ENCODE measurements at places on chromosomes 5 and 9. TPM values are rescaled to one million over a fixed set of nuclear protein-coding genes. Genes with fewer than 3 reads are reported as not detected.

The PIP5K1B gene
- 2.0 TPM for total RNA-seq

DNA sequence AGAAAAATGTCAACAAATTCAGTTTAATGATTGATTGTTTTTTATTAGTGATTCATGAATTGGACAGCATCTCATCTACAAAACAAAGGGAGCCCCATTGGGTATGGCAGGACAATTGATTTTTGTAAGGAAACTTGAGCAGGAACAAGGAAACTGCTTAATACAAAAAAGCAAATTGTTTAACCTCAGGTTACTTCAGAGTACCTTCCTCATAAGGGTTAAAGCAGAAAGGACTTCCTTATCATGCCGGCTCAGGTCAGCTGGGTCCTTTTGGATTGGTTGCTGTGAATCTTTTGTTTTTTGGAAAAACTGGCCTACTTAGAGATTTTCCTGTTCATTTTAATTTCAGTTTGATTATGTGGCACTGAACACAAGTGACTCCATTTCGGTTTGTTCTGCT lies 211.8 kb downstream of the ARRDC3 start:
- no peak for DNase-seq

GRCh38 chr9:85536076-85536475 lies 205.7 kb downstream of the AGTPBP1 start:
- no peak for DNase-seq

GRCh38 chr9:127528422-127529251 lies 77.3 kb downstream of the LRSAM1 start:
- DNase-seq = no peak

The SPATA31A1 gene
- total RNA-seq = not detected

The PCDHAC1 gene
- total RNA-seq = 7.7 TPM

The FBP2 gene
- total RNA-seq = not detected

DNA sequence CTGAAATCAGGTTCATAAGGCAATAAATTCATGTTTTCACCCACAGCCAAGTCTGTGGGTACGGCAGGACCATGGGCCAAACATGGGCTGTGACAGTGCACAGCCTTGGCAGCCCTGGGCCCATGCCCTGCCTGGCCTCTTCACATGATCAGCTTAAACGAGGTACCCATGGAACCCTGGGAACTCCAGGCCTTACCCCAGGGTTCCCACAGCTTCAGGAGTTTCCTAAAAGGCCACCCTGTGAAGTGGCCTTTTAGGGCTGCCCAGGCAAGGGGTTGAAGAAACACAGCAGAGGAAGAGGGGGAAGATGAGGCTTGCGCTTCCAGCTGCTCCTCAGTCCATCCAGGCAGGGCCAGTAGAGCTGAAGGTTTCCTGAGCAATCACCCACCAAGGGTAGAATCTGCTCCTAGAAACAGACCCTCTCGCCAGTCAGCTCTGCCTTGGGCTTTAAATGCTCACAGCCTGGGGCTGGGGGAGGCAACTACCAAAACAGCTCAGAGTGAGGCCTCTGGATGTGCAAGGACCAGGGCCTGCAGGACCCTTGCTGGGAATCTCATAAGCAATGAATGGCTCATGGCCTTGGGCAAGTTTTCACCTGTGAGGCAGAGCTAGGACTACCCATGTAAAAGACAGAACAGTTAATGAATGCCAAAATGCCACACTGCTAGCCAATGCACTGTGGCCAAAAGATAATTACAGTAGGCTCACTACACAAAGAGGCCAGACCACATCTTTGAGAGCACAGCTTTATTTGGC lies 79.3 kb upstream of the LRRTM2 start:
- no peak for DNase-seq

DNA sequence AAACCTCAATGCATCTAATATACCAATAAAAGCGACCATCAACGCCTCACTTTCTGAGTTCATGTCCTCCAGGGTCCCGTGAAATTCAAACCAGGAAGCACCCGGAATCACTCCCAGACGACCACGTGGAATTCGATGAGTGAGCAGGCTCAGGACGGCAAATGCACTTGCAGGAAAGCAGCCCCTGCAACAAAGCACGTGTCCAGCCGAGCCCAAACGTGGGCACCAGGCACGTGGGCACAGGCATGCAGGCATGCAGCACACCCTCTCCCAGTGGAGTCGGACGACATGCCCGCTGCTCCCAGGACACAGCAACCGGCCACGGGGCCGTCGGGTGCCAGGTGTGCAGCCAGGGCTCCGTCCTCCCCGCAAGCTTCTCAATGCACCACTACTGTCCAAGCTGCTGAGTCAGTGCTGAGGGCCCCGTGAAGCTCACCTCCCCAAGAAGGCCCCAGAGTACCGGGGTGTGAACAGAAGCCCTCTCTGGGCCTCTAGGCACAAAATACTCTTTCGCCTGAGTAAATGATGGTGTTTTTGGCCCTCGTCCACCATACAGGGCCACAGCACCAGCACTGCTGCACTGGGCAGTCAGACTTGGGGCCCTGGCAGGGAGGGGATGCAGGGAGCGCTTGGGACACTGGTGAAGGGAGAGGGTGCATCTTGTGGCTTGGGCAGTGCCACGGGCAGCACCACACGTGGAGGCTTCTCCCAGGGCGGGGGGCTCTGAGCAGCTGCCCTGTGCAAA lies 87.6 kb downstream of the VAV2 start:
- no peak for DNase-seq

The FSD1L gene
- total RNA-seq = 29.5 TPM

DNA sequence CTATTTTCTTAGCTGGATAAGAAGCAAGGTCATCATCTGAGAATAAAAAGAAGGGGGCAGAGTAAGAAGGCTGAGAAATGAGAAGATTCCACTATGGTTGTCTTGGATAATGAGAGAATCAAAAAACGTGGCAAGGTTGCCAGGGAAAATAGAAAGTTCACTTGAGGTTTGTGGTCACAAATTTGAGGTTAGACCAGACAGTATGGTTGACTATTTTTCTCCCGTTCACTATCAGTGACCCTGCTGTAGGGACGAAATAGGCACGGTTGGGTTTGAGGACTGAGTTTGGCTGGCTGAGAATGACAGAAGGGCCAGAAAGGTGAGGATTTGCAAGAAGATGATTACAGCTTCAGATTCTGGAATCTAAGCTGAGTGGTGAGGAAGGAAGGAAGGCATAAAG lies 266.0 kb upstream of the ZNF462 start:
- DNase-seq = no peak

DNA sequence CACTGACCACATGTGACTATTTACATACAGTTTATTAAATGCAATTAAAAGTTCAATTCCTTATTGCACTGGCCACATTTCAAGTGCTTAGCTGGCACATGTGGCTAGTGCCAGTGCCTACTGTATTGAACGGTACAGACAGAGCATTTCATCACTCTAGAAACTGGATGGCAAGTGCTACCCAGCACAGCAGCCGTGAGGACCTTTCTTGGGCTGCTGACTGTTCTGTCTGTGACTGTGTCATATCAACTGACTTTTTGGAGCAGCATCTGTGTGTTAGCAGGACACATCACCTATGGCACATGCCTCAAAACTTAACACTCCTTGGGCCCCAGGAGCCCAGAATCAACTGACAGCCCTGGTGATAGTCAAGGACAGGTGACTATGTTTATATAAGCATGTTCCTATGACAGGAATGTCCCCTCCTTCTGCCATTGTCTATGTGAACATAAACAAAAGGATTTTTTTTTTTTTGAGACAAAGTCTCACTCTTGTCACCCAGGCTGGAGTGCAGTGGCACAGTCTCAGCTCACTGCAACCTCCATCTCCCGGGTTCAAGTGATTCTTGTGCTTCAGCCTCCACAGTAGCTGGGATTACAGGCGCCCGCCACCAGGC lies 8.9 kb downstream of the IRF1 start:
- no peak for DNase-seq

The MRPL41 gene
- total RNA-seq = 30.2 TPM

The ELAVL2 gene
- 1.7 TPM for total RNA-seq

- peak; percentile 84 for DNase-seq
Measured at GRCh38 chr5:132410451-132411303, 41.2 kb downstream of the SLC22A5 start.

GRCh38 chr5:137838976-137839375 lies 28.7 kb upstream of the MYOT start:
- DNase-seq = no peak

- no peak for DNase-seq
Measured at GRCh38 chr5:140321796-140322195, 18.9 kb upstream of the PFDN1 start.

- no peak for DNase-seq
Measured at GRCh38 chr9:134539586-134540194, 101.9 kb upstream of the COL5A1 start.

- DNase-seq = no peak
Measured at GRCh38 chr5:37568018-37568753, 189.1 kb downstream of the WDR70 start.

GRCh38 chr5:173396311-173396993 lies 68.2 kb upstream of the STC2 start:
- DNase-seq = no peak

- no peak for DNase-seq
Measured at GRCh38 chr9:134162926-134163370, 1.4 kb downstream of the RNU6ATAC start.

The TERT gene
- 4.3 TPM for total RNA-seq

DNA sequence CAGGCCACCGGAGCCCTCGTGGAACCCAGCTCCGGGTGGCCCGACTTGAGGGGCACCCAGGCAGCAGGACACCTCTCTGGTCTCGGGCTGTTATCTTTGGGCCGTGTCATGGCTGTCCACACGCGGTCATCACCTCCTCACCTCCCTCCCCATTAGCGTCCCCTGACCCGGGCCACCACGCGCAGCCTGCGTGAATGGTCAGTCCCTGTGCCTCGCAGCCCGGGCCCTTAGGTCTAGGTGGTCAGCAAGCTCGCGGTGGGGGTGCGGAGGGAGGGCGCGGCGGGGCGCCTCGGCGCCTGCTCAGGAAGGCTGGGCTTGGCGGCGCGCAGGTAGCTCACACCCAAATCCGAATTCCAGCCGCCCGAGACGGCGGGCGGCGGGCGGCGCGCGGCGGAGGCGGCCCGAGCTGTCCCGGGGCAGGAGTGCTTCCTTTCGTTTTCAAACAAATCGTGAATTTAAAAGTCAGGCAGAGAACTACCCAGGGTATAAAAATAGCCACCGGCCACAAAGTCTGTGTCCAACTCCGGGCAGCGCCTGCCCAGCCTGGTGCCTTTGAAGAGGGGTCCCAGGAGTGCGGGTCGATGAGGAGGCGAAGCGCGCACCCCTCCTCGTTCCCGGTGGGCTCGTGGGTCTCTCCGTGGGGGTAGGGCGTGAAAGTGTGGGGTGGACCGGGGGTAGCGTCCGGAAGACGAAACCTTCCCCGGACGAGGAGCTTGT lies 1.0 kb upstream of the RXRA start:
- DNase-seq = peak; percentile 37

- DNase-seq = no peak
Measured at GRCh38 chr5:157874861-157875260, 15.9 kb upstream of the CLINT1 start.

The C5orf58 gene
- total RNA-seq = not detected

- no peak for DNase-seq
Measured at GRCh38 chr5:41447650-41448510, 62.5 kb downstream of the PLCXD3 start.

- peak; percentile 80 for DNase-seq
Measured at GRCh38 chr9:136225748-136226679, 19.6 kb downstream of the QSOX2 start.

- DNase-seq = no peak
Measured at GRCh38 chr9:90024823-90025222, 420.0 kb downstream of the GADD45G start.

The TEK gene
- not detected for total RNA-seq

GRCh38 chr9:98660541-98660940 lies 48.2 kb downstream of the GABBR2 start:
- DNase-seq = no peak

DNA sequence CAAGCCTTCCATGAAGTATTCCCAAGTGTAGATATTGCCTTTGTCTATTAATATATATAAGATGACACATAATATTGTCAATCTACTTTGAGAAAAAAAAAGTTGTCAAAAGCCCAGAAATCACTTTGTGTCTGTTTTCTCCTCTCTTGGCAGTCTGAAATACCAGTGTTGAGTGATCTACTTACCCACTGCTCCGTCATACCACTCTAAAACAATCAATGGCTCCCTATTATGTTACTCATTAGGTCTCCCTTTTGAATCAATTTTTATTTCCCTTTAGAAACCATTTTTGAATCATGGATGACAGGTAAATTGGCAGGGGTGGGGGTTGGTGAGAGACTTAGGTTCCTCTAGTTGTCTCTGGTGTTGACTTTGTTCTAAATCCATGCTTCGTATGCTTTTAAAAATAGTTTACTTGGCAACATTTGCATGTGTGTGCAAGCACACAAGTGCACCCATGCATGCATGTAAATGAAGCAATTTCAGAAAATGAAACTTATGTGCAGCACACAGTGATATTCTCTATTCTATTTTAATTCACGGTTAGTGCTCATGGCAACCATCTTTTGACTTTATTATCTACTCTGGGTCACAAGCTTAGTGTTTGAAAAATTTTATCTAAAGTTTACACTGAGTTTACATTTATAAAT lies 378.9 kb downstream of the RAB3C start:
- DNase-seq = no peak

The SPACA9 gene
- 3.6 TPM for total RNA-seq

The PCAT7 gene
- 13.1 TPM for total RNA-seq

DNA sequence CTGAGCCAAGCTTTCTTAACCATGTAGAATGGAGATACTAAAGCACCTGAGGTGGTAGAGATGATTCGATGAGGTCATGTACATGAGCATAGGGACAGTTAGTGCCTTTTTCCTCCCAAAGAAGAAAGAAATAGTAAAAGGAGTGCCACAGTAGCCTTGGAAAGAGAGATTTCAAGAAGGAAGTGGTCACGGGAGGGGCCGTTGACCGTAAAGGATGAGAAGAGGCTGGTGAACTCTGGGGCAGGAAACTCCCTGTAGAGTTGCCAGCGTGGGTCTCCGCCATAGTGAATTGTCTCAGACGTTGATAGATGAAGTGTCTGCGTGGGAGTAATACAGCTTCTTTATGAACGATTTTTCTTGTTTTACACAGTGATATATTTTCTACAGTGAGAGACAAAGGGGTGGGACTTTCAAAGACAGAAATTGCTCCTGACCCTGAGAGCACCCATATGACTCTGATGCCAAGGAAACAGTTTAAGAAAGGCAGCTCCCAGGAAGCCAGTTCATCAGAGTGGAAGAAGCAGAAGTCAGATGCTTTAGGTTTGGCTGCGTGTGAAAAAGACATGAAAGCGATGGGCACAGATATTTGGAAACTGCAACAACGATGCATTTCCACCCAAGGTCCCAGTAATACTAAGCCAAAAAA lies 41.3 kb downstream of the UGCG start:
- no peak for DNase-seq

The WDR38 gene
- total RNA-seq = not detected

DNA sequence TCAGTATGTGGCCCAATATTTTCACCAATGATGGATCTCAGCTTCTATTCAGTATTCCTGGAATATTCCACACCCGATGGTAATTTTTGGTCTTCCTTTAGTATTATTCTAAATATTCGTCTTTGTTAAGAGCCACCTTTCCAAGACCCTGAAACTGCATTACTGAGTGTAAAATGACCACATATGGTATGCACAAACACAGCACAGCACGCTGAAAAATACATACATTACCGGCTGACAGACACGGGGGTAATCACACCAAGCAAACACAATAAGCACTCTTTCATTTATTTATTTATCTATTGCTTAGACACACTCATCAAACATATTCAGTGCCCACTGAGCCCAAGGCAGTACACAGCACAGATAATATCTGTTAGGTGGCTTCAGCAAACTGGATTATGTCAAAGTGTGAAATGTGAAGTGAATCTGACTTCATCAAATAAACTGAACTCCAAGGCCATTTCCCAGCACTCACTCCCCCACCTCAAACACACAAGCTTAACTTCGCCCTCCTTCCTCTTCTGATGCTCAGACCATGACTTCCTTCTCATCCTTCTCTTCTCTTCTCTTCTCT lies 1637.8 kb upstream of the C9orf72 start:
- no peak for DNase-seq

The CCDC180 gene
- total RNA-seq = 12.5 TPM

The TSSK1B gene
- total RNA-seq = 0.29 TPM

The SLC23A1 gene
- 0.48 TPM for total RNA-seq

The PCDHGA6 gene
- total RNA-seq = 0.80 TPM
